ENCODE measurements at places on chromosomes 1 and 21.
A peak's percentile ranks its signal among the peaks of the same experiment; 100 is the strongest.

GRCh38 chr1:204336421-204337035 lies 23.2 kb downstream of the PLEKHA6 start:
- no peak for DNase-seq

- no peak for DNase-seq
Measured at GRCh38 chr1:88001460-88001859, 672.8 kb downstream of the LMO4 start.

DNA sequence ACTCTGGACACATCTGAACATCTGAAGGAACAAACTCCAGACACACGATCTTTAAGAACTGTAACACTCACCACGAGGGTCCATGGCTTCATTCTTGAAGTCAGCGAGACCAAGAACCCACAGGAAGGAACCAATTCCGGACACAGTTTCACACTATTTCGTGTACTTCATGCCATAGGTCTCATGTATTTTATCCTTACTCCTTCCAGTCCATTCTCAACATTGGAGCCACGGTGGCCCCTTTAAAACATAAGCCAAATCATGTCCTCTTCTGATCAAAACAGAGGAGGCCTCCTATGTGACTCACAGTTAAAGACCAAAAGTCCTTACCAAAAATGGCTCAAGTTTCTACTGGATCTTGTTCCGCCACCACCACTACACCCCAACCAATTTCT lies 29.8 kb upstream of the RCOR3 start:
- no peak for DNase-seq

GRCh38 chr1:40036574-40036973 lies 4.0 kb upstream of the CAP1 start:
- DNase-seq = peak; percentile 46

DNA sequence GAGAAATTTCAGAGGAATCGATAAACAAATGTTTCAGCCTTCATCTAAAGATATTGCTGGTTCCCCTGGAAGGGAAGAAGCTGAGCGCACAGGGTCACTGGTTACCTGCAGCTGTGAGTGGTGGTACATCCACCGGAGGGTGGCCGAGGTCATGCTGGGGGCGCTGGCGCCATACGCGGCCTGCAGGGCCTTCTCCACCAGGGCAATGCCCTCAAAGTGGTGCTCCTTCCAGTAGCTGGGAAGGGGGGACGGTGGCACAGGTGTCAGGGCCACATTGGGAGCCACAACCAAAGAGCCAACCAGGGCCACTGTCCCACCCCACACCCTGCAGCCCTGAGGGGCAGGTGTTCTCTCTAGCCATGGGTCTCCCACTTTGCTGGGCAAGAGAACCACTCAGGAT lies 4.7 kb downstream of the AKR7A3 start:
- no peak for DNase-seq

DNA sequence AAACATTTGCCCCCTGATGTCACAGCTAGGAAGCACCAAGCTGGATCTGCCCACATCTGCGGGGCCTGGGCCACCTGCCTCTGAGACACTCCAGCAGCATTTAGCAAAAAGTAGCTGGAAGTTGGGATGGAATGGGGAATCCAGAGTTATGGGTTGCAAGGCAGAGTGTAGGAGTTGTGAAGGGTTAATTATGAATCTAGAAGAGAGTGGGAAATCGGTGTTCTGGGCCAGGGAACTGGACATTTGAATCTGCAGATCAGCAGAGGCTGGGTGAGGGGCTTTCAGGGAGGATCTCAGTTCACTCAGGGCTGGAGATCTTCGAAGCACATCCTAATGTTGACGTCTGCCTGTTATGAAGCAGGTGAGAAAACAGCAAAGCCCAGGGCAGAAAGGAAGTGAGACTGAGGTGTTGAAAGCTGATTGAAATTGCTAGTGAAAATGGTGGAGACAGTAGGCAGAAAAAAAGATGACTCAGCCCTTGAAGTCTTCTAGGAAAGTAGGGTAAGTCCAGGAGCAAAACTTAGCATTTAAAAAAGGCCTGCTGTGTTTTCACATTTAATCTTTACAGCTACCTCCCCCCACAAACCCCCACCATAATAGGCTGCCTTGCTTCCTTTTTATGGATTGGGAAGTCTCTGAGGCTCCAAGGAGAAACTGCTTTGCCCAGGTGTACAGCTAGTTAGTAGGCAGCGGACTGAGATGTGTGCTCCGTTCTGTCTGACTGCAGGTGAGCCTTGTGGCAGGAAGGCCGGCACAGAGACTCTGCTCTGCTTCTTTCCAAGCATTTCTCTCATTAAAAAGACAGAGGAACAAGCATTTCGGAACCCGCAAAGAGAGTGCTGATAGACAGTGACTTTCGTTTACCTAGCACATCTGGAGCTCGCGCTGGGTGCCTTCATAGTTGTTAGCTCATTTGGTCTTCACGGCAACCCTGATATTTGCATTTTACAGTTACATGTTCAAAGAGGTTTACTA lies 7.2 kb downstream of the VANGL1 start:
- DNase-seq = no peak

DNA sequence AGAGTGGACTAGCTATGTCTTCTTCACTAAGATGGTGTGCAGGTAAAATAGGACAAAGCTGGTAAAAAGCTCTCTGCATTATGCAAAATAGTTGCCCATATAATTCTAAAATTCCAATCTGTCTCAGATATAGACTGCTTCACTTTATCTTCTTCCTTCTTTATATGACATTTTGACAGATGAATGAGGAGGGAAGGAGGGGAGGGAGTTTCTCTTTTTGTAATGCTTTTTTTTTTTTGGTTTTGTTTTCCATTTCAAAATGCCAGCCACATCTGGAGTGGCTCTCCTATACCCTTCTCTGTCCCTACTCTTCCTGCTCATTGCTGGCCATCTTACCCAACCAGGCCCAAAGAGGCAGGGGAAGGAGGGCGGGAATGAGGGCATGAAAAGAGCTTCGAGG lies 24.2 kb upstream of the JUN start:
- DNase-seq = no peak

- DNase-seq = no peak
Measured at GRCh38 chr1:37502104-37502503, 12.5 kb downstream of the MEAF6 start.

- DNase-seq = peak; percentile 60
Measured at GRCh38 chr1:224726441-224727182, 110.5 kb downstream of the CNIH3 start.

DNA sequence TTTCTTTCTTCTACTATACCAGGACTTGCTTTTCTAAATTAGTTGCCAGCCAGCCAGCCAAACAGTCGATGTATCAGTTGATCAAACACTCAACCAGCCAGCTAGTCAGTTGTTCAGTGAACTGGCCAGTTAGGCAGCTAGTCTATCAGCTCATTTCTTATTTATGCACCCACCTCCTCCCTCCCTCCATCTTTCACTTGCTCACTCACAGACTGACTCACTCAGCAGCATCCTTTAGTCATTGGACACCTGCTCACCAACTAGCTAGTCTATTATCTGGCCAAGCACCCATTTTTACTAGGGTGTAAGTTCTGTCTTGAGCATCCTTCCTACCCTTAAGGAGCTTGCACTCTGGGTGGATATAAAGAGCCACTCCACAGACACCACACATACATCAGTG lies 5.9 kb upstream of the SPRR4 start:
- no peak for DNase-seq

- no peak for DNase-seq
Measured at GRCh38 chr1:94874423-94874822, 52.5 kb downstream of the CNN3 start.

GRCh38 chr1:27571439-27572018 lies 32.4 kb downstream of the AHDC1 start:
- DNase-seq = no peak

- DNase-seq = no peak
Measured at GRCh38 chr1:65512383-65512782, 91.9 kb downstream of the LEPR start.

DNA sequence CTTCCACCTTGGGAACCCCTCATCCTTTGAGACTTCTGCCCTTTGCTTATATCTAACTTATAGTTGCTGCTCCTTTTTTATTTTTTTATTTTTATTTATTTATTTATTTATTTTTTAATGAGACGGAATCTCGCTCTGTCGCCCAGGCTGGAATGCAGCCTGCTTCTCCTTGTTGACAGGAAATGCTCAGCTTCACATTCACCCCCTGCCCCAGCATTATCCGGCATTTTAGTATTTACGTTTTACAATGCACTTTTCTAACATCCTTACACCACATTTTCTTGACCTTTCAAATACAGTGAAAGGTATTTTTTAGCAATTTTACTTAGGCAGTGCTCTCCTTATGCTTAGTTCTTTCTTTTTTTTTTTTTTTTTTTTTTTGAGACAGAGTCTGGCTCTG lies 14.9 kb downstream of the CXADR start:
- DNase-seq = no peak

- DNase-seq = peak; percentile 44
Measured at GRCh38 chr1:160880216-160880615, 4.8 kb downstream of the ITLN1 start.

GRCh38 chr1:6601923-6602668 lies 573 bp downstream of the KLHL21 start:
- no peak for DNase-seq

GRCh38 chr1:213082420-213083111 lies 31.5 kb downstream of the RPS6KC1 start:
- no peak for DNase-seq

DNA sequence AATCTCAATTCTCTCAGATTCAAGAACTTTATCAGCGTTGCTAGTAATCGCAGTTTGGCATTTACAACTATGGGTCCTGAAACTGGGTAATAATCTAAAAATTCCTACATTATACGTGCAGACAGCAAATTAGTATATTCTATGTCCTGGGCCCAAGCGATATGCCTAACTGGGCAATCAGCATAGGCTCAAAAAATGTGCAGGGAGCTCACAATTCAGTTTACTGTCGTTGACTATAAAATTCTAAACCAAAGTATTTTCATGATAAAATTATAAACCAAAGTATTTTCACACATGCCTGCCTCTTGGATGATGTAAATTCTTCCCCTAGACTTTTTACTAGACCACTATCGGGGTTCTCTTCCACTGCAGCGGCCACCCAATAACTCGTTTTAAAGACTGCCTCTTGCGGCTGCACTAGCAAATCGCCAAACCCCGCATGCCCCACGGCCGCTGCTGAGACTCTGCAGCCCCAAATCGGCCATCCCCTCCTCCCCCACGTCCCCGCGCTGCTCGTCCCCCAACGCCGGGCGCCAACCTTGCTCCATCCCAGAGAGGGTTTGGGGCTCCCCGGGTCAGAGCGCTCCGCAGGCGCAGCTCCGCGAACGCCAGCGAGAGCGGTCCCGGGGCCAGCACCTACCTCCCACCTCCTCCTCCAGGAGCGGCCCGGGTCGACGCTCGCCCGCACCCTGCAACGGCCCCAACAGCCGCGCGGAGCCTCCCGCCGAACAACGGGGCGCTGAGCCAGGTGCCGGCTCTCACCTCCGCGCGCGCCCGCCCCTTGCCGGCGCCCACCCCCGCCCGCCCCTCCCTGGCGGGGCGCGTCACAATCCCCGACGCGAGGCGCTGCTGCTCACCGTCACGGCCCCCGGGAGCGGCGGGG lies 506 bp downstream of the SSX2IP start:
- DNase-seq = peak; percentile 36

DNA sequence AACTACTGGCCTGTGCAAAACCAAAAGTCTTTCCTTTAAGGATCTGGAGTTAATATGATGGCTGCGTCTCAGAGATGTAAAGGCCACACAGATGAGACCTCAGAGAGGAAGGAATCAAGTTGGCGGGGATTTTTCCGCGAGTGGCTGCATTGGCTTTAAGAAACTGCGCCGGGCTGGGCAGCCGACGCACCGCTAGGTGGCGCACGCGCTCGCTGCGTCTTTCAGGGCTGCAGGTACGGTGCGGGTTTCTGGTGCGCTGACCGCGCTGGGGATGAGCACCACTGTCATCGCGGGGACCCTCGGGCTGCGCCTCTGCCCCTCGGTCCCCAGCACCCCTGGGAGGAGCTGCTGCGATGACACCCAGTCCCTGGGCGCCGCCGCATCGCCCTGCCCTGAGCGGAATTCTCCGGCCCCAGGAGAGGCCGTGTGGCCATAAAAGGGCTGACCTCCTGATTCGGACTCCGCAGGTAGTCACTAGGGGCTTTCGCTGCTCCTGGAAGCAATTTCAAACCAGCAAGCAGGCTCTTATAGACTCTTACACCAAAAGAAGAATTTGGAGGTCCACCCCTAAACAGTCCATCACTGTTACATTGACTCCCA lies 241.0 kb downstream of the KCNJ6 start:
- peak; percentile 25 for DNase-seq

- DNase-seq = no peak
Measured at GRCh38 chr1:19411612-19412011, 73.7 kb downstream of the CAPZB start.

DNA sequence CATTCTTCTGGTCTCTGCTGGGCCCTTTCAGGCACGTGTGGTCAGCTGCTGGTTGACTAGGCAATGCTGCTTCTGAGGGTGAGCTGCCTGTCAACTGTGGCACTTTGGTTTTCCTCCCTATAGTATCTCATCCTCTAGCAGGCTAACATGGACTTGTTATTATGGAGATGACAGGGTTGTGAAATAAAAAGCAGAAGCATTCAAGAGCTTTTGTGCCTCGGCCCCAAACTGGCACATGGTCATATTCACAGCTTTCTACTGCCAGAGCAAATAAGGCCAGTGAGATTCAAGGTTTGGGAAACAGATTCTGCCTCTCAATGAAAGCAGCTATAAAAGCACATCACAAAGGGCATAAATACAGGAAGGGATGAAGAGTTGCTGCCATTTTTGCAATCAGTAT lies 1.6 kb upstream of the ZNF124 start:
- no peak for DNase-seq

Measured in CD14-positive monocyte (primary cell).